ENCODE measurements at places on chromosomes 4 and X.
A peak's percentile ranks its signal among the peaks of the same experiment; 100 is the strongest.

GRCh38 chr4:27305246-27305645, 444.6 kb downstream of the STIM2 start:
- no peak for DNase-seq

- peak; percentile 50 for DNase-seq
Measured at GRCh38 chr4:3402491-3403347, 39.0 kb upstream of the HGFAC start.

- DNase-seq = no peak
Measured at GRCh38 chr4:8719421-8719820, 126.9 kb downstream of the CPZ start.

DNA sequence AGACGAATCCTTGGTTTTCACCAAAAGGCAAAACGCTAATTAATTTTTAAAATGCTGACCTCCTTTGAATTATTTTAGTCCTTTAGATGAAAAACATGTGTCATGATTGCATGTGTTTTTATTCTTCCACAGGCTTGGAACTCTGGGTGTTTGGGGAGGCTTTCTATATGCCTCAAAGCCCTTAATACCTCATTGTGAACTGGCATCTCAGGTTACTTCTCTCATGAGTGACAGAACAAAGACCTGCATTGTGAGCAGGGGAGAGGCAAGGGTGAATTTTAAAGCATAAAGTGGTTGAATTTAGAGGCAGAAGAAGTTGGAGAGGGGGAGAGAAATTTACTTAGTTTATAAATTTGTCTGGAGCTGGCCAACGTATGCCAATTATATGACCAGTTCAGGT, 119.5 kb downstream of the ARSF start:
- no peak for DNase-seq

DNA sequence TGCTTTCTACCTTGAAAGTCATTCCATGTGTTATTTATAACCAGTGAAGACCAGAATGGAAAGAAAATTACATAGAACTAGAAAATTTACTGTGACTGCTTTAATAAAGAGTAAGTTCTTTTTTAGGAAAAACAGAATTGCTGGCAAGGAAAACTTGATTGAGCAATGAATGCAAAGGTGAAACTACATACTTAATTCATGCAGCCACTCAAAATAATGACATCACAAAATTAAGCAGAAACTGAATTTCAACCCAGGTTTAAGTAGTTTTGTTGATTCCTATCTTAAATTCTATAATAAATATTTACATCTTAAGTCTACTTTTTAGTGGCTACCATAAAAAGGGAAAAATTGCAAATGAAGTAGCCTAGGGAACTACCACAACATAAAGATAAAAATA, 14.0 kb downstream of the CHM start:
- no peak for DNase-seq

DNA sequence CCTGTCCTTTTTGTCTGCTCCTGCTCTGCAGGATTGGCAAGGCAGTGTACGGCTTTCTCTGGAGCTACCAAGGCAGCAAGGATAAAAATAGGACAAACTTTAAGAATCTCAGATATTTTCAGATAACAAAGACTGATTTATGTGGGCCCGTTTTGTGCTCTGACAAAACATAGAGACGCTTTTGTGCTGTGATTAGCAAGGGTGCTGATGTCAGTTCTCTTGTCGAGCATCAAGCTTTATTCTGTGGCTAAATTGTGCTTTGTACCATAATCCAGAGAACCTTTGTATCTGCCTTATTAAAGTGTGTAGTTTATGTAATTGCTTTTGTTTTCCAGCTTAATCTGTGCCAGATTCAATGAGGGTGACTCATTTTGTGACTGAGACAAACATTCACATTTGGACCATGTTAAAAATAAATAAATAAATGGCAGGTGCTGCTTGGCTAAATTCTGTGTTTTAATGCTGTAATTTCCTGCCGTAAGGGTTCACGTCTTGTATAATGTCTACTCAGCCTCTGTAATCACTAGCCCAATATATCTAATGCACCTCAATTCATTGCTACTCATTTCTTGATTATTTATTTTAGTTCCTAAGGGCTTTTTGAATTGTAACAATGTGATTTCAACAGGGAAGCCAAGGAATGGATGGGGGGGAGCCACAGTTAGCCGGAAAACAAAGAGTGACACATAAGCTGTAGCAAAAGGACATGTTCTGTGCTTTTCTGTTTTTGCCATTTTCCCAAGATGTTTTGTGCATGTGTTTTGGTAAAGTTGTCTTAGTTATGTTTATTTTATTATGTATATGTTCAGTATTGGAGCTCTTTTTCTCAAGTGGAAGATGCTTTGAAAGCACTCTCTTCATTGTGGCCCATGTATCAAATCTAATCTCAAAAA, 75.1 kb downstream of the GAB1 start:
- no peak for DNase-seq

DNA sequence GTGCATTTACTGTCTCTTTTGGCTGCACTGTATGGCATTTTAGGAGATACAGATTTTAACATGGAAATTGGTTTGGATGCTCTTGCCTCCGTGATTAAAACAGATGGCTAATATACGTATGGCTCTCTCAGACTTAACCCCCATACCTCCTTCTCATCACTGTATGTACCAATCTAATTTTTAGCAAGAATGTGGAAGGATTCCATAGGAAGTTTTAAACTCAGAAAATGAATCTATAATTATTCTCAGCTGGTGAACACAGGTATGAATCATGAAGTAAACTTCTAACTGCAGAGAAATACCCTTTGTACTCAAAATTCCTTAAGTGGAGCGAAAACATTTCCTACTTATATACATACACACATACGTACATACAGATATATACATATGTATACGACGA, 210.5 kb upstream of the NEIL3 start:
- DNase-seq = no peak

GRCh38 chr4:138398322-138398721, 156.2 kb upstream of the SLC7A11 start:
- DNase-seq = no peak

DNA sequence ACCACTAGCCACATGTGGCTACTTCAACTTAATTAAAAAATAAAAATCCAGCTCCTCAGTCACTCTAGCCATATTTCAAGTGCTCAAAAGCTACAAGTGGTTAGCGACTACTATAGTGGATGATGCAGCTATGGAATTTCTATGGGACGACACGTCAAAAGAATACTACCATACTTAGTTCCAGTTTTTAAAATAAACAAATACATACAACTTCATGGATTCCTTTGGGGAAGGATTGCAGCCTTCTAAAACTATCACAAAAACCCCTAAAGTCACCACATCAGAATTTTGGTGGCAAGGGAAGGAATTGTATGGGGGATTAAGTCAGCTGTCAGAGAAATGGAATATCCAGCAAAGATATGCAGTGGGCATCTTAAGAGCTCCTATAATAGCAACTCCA, 6.5 kb downstream of the ZNF280C start:
- no peak for DNase-seq

DNA sequence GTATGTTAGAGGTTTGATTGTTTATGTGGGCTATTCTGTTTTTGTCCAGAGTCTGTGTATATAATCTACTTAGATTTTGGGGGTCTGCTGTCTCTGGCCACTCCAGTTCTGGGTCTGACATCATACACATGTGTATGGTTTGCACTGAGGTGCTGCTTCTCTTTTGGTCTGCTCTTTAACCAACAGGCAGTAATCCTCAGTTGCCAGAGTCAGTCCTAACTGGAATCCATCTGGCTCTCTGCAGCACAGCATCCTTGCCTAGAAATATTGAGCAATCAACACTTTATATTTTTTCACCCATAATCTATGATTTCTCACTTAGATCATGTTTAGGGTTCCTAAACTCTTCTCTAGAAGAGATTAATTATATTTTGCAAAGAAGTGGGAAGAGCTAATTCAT, 98.3 kb upstream of the SFRP2 start:
- no peak for DNase-seq

DNA sequence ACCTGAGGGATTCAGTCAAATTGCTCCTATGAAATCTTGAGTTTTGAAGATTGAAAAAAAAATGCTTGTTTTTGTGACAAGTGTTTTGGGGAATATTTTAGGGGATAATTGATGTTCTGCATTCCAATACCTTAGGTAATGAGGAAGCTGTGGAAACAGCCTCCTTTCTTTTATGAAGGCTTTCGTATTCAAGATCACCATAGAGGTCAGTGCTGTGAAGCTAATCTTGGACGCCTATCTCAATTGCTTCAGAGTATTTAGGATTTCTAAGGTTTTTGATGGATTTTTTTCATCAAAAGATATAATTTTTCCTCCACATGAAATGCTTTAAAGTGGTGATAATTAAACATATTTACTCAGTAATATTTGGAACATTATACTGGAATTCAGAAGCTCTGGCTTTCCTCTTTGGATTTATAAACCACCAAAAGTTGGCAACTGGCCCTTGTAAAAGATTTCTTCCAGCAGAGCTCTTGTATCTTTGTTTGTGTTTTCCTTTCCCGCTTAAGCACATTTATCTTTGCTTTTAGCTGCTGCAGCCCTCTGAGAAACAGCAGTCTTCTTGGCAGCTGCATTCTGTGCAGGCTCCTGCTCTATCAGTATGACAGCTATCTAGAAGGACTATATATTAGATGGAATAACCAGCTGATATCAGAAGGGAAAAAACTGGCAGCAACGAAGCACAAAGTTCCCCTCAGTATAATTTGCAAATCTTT, 63.7 kb downstream of the HMGB2 start:
- peak; percentile 10 for DNase-seq

GRCh38 chr4:171746418-171746817, 66.8 kb upstream of the GALNTL6 start:
- no peak for DNase-seq

DNA sequence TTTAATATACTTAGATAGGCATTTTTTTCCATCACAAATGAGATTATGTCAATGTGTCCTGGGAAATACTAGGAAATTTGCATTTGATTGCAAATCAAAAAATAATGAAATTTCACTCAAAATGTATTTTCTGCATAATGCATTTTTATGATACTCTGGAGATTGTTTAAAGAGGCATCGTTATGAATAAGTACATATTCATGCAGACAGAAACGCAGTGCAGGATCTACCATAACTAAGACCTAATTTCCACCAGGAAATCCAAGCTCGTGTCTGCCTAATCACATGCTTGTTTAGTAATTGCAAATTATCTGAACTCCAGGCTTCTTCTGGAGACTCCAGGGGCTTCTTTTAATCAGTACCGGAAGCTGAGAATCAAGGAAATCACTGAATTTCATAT, 163.5 kb upstream of the MXRA5 start:
- no peak for DNase-seq

- DNase-seq = no peak
Measured at GRCh38 chrX:45196701-45197100, 4.0 kb downstream of the DIPK2B start.

- no peak for DNase-seq
Measured at GRCh38 chr4:22356987-22357596, 158.8 kb downstream of the ADGRA3 start.

GRCh38 chr4:186813377-186814068, 89.9 kb upstream of the FAT1 start:
- DNase-seq = no peak
